Stimulated activated CD8-positive, alpha-beta memory T cell treated with anti-CD3 and anti-CD28 coated beads, Interleukin-2, amount 100 ng/mL, for 1 hour (primary cell): ENCODE measurements at places on chromosomes 16 and 17.

DNA sequence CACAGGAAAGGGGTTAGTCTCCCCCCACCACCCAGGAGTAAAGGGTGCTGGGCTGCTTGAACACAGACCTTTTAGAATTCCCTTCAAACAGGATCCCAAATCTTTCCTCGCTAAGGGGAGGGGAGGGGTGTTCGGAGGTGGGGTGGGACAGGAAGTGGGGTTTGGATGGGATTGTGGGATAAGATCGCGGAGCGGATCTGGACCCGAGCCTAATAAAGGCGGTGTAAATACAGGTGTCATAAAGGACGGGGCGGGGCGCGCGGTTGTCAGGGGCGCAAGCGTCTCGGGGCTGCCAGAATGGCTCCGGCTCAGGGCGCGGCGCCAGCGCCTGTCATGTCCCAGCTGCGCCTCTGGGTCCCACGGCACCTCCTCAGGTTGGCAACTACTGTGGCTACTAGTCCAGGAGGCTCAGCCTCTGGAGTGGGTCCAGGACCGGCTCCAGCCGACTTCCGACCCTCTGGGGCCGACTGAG is 59.8 kb upstream of the FBXO47 start:
- DNase-seq: no peak

DNA sequence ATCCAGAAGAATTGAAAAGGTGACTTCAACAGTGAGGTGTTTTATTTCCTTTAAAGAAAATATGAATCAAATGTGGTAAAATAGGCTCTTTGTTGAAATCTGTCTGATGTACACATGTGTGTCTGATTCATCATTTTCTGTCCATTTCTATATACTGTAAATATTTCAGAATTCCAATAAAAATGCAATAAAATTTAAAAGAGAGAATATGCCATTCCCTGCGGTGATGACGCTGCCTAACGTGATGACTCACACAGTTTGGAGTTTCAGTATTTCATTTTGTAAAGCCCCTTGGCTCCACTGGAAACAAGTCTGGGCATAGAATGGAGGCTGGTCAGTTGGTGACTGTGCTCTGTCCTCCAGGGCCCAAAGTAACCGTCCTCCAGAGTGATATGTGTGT is 482.5 kb upstream of the CDH5 start:
- no peak for DNase-seq

DNA sequence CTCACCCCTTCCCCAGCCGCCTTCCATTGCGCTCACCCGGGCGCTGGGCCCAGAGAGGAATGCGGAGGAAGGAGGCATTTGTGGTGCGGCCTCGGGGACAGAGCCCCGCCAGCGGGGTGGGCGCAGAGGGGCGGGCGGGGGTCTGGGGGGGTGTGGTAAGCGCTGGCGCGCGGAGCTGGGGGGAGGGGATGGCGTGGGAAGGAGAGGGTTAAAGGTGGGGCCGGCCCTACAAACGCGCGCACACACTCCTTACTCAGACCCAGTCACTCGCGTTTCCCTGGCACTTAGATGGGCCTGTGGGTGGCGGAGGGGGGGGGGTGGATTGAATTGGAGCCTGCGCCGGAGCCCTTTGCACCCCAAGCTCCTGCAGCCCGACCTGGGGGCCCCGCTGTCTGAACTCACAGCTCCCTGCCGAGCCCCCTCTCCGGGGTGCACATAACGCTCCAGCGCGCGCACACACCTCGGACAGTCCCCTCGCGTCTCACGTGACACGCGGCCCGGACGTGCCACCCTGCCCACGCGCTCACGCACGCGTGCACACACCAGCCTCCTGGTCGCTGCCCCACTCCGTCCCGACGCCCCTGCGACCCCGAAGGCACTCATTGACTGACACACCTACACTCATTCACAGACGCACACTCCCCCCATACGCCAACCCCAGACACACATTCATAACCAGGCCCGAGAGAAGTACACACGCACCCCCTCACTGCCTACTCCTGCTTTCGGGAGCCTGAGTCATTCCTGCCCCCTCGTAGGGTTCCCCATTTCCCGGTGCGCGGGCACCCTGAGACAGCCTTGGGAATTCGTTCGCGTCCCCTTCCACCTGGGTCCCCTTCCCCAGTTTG is 844 bp downstream of the TBKBP1 start:
- DNase-seq: no peak

- no peak for DNase-seq
Observed at GRCh38 chr16:56108056-56108471, 83.2 kb upstream of the GNAO1 start.

- DNase-seq: no peak
Observed at GRCh38 chr16:21598206-21598605, 1.2 kb upstream of the METTL9 start.

DNA sequence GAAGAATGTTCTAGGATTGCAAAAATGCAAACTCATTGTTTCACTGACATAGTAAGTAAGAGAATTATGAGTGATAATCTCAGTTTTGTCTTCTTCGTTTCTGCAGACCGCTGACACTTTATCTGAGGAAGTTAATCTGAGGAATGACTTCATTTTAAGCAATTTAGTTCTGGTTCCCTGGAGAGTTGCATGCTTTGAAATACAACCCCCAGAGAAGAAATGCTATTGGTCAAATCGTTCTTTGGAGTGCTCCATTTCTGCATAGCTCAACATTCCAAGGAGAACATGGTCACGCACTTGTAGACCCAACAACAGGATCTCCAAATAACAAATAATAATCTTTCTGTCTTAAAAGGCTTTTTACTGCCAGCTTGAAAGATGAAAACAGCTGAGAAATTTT is 427.1 kb downstream of the GRIN2A start:
- DNase-seq: no peak

- no peak for DNase-seq
Observed at GRCh38 chr16:9351841-9352434, 260.5 kb downstream of the HAPSTR1 start.

- no peak for DNase-seq
Observed at GRCh38 chr17:792277-792676, 10.1 kb downstream of the MRM3 start.

DNA sequence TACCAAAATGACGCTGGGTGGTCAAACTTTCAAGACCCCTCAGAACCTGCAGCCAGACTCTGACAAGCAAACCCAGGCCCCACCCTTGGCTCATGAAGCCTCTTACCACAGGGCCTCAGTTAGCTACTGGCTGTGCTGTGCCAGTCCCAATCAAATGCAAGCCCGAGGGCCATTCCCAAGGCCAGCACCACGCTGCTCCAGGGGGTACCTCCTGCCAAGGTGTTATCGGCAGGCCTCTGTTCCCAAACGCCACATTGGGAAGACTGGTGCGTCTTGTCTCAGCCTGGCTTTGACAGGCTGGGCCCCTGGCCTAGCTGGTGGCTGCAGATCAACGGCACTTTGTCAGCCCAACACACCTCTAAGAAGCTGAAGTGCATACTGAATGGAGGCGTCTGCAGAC is 35.8 kb upstream of the NOG start:
- no peak for DNase-seq

- no peak for DNase-seq
Observed at GRCh38 chr17:13702266-13702665, 100.5 kb upstream of the HS3ST3A1 start.

GRCh38 chr17:64390044-64390443 is 616 bp downstream of the PECAM1 start:
- no peak for DNase-seq

- no peak for DNase-seq
Observed at GRCh38 chr16:914440-914839, 56.3 kb downstream of the LMF1 start.

- DNase-seq: no peak
Observed at GRCh38 chr16:10828851-10829366, 10.3 kb upstream of the TVP23A start.

GRCh38 chr16:73878611-73879010 is 418.0 kb upstream of the PSMD7 start:
- DNase-seq: no peak

- DNase-seq: no peak
Observed at GRCh38 chr17:15029469-15029868, 235.7 kb downstream of the PMP22 start.

GRCh38 chr16:84952335-84953189 is 58.8 kb downstream of the ZDHHC7 start:
- DNase-seq: peak; percentile 43

- DNase-seq: no peak
Observed at GRCh38 chr16:81417210-81417609, 27.4 kb upstream of the CMIP start.

DNA sequence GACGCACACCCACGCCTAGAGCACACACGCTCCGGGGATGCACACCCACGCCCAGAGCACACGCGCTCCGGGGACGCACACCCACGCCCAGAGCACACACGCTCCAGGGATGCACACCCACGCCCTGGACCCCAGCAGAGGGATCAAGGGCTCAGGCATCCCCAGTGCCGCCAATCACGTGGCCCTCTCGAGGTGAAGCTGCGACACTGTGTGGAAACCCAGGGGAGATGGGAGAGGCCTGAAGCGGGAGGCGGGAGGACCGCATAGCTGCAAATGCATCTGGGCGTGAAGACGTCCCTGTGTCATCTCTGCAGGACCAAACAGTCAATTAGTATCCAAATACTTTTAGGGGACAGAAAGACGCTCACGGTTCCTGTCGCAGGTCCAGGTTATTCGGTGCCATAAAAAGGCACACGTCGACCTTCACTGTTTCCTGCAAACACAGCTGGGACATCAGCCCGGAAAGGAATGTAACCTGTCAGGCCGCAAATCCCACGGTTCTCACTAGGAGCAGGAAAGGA is 56.4 kb downstream of the TBC1D16 start:
- DNase-seq: no peak

- no peak for DNase-seq
Observed at GRCh38 chr16:14203166-14203565, 132.0 kb downstream of the MRTFB start.

DNA sequence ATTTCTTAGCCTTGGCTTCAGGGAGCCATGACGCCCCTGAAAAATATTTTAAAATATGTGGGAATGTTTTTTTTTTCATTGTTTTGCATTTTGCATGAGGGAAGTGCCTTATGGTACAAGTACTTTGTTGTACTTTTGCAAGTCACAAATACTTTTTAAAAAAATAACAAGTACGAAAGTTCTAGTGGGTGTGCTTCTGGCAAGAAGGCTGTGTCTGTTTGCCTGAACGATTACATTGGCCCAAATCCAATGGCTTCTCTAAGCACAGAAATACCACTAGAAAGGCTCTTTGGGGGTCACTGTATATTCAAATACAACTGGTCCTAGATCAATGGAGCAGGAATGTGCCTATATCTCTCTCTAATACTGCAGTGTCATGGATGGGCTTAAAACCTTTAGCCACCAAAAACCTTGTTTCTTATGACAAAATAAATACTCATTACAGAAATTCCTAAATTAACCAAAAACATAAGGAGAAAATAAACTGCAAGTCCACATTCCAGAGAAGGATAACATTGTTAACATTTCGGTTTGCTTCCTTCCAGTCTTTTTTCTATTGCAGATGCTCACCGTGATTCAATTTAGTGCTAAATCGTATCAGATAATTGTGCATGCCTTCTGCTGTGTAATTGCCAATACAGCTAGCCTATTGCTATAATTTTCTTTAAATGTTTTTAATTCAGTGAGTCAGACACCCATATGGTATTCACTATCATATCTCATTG is 97.4 kb downstream of the VAT1L start:
- DNase-seq: no peak

- no peak for DNase-seq
Observed at GRCh38 chr17:69141431-69142174, at the start of gene ABCA6. TSS of gene ABCA6 (minus strand) at chr17:69141895. CDS start at chr17:69140703, 1,192 bp downstream.

- no peak for DNase-seq
Observed at GRCh38 chr17:77011173-77012011, 129.4 kb upstream of the SEC14L1 start.

- no peak for DNase-seq
Observed at GRCh38 chr16:57698812-57699405, 4.3 kb downstream of the DRC7 start.

- no peak for DNase-seq
Observed at GRCh38 chr17:4786106-4786511, at the start of gene VMO1. TSS of gene VMO1 (minus strand) at chr17:4786364. CDS start at chr17:4786352, 12 bp downstream.

GRCh38 chr16:53372992-53373871 is 61.0 kb upstream of the RBL2 start:
- DNase-seq: peak; percentile 49
